Fibroblast of the conjunctiva (primary cell): ENCODE measurements at places on chromosomes 5 and 9.

GRCh38 chr5:14134083-14134482 is 9.1 kb upstream of the TRIO start:
- no peak for DNase-seq

GRCh38 chr5:110872963-110873362 is 134.2 kb downstream of the SLC25A46 start:
- DNase-seq, result no peak

DNA sequence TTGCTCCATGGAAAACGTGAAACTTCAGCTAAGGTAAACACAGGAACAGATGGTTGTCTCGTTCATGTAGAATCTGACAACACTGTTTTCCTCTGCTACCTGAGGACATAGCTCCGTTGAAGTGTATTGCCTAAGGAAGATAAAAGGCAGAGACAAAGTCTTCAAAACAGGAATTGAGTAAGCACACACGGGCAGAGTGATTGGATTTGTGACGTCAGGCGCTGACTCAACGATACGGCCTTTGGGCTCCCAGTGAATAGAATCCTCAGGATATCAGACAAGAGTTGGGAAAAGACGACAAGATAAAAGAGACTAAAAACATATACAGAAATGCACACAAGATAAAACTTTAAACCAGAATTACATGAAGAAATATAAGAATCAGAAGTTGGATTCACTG is 787.1 kb upstream of the CTNND2 start:
- no peak for DNase-seq

DNA sequence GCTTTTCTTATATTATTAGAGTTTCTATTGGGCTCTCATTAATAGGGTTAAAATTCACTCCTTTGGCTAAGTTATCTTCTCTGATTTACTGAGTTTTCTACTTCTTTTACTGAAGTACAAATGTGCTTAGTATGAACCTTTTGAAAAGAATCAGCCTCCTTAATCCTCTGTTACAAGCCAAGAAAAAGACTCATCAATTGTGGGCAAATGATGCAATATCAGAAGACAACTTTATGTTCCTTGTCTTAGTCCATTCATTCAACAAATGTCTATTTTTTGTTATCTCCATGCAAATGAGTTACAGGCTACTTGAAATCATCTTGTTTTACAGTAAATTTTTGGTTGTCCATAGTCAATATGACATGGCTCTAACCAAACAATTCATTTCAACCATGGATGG is 40.3 kb downstream of the SNCAIP start:
- peak; percentile 51 for DNase-seq

- DNase-seq, result no peak
Measured at GRCh38 chr5:132074091-132074771, 642 bp downstream of the CSF2 start.

DNA sequence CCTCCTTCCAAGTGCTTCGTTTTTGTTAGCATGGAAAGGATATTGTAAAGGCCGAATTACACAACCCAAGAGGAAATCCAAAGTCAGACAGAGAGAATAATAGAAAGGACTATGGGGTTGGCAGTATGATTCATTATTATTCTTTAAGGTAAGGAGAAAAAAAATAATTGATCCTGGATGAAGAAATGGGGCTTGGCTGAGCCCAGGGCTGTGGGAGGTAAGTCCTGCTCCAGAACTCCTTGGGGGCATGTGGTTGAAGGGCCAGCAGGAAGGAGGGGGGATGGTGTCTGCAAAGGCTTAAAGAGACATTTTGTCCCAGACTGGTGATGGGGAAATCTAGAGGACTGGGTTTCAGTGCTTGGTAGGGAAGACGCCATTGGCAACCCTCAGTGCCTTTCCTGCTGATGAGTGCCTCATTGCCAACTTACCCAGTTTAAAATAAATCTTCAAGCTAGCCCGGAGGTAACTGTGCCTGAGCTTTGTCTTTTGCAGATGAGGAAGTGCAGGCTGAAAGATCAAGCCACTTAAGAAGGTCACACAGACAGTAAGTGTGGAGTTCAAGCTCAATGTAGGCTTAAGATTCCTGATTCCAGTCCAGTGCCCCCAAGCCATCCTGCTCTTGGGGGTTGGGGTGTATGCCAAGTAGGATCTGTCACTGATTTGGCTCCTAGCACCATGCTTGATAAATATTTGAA is 30.2 kb downstream of the FOXI1 start:
- no peak for DNase-seq
